ENCODE measurements at places on chromosomes 2 and 18.

DNA sequence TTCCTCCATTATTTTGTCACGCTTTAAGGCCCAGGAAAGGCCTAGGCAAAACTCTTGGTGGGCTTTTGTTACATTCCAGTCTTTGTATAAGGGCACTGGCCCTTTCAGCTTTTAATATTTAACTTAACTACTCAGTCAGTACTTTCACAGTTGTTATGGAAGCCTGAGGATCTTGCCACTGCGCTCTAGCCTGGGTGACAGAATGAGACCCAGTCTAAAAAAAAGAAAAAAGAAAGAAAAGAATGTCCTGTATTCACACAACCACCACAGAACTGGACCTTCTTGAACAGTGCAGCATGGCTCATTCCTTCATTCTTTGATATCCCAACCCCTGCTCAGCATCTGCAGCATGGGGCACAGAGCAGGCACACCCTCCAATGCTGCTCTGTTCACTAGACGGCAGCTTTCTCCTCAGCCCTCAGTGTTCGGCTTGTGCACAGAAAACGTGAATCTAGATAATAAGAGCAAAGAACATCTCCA lies 93.4 kb upstream of the MSH2 start:
- DNase-seq: no peak

DNA sequence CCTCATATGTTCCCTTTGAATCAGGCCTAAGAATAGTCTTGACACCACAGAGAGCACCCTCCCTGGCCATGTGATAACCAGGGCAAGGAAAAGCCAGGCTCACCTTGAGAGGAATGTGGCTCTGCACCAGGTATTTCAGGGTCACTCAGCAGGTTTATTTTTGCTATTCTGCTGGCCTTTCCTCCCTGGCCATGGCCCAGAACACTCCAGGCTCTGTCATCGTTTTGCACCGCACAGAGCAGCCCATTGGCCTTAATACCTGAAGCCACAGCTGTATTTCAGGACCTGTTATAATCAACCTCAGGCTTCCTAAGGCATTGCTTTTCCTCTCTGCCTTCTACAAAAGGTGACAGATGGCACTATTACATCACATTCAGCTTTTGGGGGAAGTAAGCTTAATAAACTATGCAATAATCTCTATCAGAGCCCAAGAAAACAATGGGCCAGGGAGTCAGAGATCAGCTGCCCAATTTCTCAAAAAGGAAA lies 668.3 kb downstream of the IRS1 start:
- DNase-seq: peak; percentile 42

GRCh38 chr18:54086863-54087262 lies 137.6 kb downstream of the MBD2 start:
- DNase-seq: no peak

- DNase-seq: peak; percentile 39
Measured at GRCh38 chr2:143259368-143259958, 130.2 kb downstream of the ARHGAP15 start.

DNA sequence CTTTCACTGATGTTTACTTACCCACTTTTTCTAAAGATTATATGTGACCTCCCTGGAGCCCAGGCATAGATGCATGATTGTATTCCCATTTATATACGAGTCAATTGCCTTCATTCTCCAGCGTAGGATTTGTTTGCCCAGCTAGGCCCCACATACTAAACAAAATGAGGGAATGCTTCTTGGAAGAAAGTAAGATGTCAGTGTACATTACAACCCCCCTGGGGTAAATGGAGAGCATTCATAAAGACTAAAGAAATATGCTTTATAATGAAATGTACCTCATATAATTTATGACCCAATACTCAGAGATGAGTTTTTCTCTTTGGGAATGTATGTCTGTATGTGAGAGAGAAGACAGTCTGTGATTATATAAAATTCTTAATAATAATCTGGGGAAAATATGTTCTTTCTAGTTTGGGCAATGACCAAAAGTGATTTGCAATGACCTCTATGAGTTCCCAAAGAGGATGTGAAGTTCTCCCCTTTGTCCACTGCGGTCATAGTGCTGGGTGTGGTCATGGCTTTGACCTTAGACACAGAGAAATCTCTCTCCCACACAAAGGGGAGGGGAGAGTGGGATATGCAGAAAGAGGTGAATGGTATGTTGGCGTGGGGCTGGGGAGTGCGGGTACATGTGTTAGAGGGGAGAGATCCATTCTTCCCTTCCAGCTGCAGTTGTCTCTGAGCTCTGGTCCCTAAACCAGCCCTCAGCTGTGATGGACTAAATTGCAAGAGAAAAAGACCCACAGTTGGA lies 175.6 kb downstream of the EN1 start:
- DNase-seq: no peak

DNA sequence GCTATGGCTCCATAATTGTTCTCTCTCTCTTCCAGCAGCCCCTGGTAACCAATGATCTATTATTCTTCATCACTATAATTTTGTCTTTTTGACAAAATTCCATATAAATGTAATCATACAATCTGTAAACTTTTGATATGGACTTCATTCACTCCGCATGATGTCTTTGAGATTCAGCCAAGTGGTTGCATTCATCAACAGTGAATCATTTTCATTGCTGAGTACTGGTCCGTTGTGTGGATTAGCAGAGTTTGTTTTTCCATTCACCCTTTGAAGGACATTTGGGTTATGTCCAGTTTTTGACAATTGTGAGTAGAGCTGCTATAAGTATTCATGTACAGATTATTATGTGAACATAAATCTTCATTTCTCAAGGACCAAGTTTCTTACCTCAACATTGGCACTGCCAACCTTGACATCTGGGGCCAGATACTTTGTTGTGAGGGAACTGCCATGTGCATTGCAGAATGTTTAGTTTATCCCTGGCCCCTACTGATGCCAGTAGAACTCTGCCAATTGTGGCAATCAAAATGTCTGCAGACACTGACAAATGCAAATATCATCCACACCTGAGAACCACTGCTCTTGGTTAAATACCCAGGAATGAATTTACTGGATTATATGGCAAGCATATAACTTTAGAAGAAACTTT lies 48.4 kb upstream of the BCL2L11 start:
- no peak for DNase-seq

DNA sequence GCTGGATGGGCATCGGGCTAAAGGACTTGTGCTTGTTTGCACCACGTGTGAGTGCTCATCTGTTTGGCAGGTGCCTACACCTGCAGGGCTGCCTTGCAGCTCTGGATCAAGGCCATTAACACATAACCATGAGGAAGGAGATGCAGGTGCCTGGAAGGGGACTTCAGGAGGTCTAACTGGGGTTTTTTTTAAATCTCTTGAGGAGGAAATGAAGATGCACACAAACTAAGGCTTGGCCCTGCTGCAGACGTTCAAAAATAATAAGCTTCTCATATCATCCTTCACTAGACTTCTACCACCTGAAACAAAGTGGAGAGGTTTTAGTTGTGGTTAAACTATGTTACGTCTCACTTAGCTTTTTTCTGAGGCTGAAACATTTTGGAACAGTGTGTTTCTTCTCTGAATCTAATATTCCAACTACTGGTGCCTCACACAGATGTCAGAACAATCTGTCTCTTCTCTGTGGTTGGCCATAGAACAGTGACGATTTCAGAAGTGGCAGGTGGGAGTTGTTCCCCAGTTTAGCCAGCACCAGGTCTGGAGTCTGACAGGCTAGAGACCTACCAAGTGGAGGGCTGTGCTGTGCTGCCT lies 36.5 kb downstream of the BCL2L11 start:
- no peak for DNase-seq

- DNase-seq: no peak
Measured at GRCh38 chr18:50665519-50665918, 105.6 kb downstream of the MAPK4 start.

DNA sequence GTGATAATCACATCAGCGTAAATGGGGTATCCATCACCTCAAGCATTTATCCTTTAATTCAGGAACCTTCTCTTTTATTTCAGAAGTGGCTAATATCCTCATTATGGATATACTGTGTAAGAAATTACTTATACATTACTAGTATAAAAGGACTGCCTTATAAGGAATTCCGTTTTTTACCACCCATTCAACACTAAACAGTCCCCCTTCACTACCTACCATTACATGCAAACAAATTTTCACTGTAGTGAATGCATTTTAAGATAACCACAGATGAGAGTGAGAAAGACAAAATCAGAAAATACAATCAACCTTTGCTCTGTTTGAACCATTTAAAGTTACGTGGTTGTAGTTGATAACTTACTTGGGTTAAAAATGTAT lies 551.2 kb downstream of the RNF144A start:
- DNase-seq: no peak

DNA sequence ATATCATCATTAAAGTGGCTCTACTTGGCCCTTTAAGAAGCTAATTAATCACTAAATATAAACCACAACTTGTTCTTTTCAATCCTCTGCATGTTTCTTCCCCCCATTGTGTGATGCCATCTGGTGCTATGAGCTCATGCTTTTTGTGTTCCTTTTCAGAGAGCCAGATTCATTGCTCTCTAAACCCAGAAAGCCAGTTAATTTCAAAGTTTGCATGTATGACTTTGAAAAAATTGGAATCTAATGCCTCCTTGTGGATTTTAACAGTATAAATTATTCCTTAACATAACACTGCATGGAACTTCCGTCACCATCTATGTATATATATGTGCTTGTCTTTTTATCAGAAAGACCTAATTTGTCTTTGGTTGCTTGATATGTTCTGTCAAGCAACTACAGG lies 31.1 kb downstream of the TMEM178A start:
- peak; percentile 95 for DNase-seq

- DNase-seq: no peak
Measured at GRCh38 chr2:158539176-158540005, 82.6 kb downstream of the PKP4 start.

DNA sequence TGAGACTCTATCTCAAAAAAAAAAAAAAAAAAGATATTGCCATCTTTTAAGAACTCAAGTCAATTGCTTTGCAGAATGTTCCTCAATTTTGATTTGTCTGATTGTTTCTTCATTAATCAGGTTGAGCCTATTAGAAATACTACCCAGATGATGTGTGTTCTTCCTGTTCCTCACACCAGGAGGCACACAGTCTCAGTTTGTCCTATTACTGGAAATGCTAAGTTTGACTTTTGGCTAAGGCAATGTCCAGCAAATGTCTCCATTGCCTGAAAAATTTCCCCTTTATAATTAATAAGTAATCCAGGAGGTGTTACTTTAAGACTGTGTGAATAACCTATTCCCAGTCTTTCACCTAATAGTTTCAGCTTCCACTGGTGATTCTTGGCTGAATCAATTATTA lies 28.4 kb downstream of the BOLA3 start:
- DNase-seq: no peak

- DNase-seq: no peak
Measured at GRCh38 chr18:6435731-6436130, 21.0 kb upstream of the L3MBTL4 start.

DNA sequence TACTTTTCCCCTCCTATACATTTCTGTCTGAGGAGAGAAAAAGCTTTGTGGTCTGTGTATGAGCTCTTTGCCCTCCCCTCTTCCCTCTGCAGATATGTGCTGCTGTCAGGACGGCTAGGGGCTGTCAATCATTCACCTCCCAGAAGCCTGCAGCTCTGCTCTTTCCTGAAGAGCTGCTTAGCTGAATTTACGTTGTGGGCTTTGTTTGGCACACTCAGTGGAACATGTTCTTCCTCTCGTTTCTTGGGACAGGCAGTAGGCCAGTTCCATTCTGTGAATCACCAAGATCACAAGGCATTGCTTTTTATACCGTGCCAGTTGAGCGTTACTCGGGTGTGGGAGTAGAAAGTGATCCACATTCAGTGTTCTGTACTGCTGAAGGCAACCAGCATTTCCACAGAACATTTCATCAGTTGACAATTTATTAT lies 136.7 kb downstream of the LAMA3 start:
- DNase-seq: no peak

DNA sequence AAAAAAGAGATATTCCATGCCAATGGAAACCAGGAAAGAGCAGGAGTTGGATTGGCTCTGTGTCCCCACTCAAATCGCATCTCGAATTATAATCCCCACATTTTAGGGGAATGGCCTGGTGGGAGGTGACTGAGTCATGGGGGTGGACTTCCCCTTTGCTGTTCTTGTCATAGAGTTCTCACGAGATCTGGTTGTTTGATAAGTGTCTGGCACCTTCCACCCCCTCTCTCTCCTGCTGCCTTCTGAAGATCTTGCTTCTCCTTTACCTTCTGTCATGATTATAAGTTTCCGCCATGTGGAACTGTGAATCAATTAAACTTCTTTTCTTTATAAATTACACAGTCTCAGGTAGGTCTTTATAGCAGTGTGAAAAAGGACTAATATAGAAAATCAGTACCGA lies 355.6 kb downstream of the NBAS start:
- DNase-seq: no peak

DNA sequence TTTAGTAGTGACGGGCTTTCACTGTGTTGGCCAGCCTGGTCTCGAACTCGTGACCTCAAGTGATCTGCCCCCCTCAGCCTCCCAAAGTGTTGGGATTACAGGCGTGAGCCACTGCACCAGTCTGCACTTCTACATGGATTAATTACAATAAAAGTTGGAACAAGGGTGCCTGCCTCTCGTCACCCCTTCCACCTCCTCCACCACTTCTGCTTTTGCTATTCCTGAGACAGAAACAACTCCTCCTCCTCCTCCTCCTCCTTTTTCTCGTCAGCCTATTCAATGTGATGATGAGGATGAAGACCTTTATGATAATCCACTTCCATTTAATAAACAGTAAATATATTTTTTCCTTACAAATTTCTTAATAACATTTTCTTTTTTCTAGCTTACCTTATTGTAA lies 35.2 kb downstream of the SRBD1 start:
- no peak for DNase-seq

DNA sequence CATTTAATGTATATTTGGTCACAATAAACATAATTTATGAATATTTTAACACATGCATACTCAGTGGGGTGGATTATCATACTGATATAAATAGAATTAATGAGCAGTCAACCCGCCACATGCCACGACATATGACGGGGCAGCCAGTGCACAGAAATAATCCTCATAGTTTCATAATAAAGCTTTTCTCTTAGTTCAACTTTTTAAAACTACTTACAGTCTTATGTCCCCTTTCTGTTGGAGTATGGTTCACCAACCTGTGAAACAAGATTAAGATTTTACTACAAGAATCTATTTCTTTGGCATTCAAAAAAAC lies 75.6 kb upstream of the ETAA1 start:
- peak; percentile 27 for DNase-seq

- no peak for DNase-seq
Measured at GRCh38 chr2:180952082-180952481, 28.3 kb upstream of the UBE2E3 start.

DNA sequence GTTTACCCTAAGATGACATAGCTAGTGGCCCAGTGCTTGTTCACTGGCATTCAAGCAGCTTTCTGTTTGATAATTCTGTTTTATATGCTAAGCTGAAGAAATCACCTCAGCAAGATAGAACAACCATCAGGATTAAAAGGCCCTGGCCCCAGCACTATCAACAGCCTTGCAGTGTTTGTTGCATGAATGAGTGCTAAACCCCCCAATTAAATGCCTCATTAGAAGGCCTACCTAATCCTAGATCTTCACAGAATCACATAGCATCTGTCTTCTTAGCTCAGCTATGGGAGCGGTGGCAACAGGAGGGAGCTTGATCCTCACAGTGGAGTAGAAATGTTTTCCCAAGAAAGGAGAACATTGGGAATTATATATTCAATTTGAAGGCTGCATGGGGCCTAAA lies 194.1 kb upstream of the HNMT start:
- DNase-seq: peak; percentile 91

- DNase-seq: no peak
Measured at GRCh38 chr2:52264488-52264887, 1232.6 kb upstream of the NRXN1 start.
